Left lung (tissue), 14 donors: ENCODE measurements at places on chromosomes 5 and 9. TPM values are rescaled to one million over a fixed set of nuclear protein-coding genes. Genes with fewer than 3 reads are reported as not detected.
A peak's percentile ranks its signal among the peaks of the same experiment; 100 is the strongest.

Gene ACOT12
- total RNA-seq = not detected

Gene SPEF2
- total RNA-seq = 5.8 TPM

Gene CCL19
- total RNA-seq = 36.3 TPM

Gene AK8
- 0.55 TPM for total RNA-seq

DNA sequence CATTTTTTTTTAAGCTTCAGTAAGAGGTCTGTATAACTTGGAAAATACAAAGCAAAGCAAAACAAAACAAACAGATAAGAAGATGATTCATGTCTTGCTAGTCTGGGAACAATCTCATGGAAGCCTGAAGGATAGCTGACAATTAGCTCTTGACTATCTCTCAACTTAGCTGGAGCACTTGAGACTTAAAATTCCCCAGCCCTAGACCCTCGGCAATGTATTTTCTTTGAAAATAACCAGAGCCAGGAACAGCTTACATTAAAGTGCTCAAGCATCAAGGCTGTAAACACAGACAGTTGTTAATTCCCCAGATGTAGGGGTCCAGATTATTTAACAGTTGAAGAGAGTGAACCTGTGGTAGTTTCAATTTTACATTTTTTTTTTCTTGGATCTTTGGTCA lies 82.9 kb downstream of the TMEM252 start:
- DNase-seq = no peak
- H3K4me1 ChIP-seq = no peaks in the 10 kb centered on the region
- H3K27me3 ChIP-seq = no peaks in the 10 kb centered on the region
- H3K36me3 ChIP-seq = no peaks in the 10 kb centered on the region
- no peak overlapping the region for H3K27ac ChIP-seq
- no peak overlapping the region for H3K4me3 ChIP-seq

- peak overlapping the region; percentile 53 for H3K27ac ChIP-seq
Observed at GRCh38 chr5:61313960-61314681, 17.9 kb upstream of the ZSWIM6 start.

- no peaks in the 10 kb centered on the region for H3K36me3 ChIP-seq
- DNase-seq = no peak
- H3K4me3 ChIP-seq = no peak overlapping the region
- no peaks in the 10 kb centered on the region for H3K4me1 ChIP-seq
- no peaks in the 10 kb centered on the region for H3K27me3 ChIP-seq
- no peak overlapping the region for H3K27ac ChIP-seq
Observed at GRCh38 chr5:50365426-50366251, 75.4 kb downstream of the EMB start.
